ENCODE measurements at places on chromosomes 7 and 10.
A peak's percentile ranks its signal among the peaks of the same experiment; 100 is the strongest.

DNA sequence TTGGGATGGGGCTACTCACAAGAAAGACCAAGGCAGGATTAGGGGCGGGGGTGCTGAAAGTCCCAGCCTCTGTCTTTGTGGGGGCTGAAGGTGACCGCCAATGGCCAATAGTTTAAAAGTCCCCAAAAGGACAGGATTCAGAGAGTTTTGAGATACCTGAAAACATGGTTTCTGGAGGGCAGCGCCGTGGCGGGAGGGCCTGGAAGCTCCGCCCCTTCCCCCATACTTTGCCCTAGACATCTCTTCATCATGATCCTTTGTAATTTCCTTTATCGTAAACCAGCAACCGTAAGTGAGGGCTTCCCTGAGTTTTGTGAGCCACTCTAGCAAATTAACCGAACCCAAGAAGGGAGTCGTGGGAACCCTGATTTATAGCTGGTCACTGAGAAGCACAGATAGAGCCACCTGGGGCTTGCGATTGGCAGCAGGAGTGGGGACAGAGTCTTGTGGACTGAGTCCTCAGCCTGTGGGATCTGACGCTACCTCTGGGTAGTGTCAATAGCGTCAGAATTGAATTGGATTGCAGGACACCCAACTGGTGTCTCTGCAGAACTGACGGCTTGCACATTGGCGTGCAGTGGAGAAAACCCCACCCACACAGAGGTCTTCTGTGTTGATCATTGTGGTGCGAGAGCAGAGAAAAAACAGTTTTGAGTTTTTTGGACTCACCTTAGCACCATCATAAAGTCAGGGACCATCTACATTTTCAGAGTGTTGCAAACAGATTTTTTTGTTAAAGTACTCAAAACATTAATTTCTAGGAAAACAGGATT lies 169.3 kb downstream of the USP6NL start:
- DNase-seq = no peak

DNA sequence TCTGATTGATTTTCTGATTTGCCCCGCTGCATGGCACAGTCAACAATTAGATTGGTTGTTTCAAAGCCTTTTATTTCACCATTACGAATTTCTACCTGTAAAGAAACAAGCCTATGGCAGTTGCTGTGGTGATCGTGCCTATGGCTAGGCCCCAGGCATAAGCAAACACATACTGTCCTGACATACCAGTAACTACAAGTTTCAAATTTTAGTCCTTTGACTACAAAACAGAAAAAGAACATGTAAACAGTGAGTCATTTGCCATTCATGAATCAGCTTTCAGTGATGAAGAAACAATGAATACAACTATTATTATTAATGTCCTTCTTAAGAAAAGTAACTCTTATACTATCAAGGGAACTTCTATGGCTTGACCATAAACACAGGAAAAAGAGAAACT lies 168.0 kb upstream of the LRRN3 start:
- DNase-seq = no peak

GRCh38 chr7:149289262-149289661 lies 27.3 kb downstream of the ZNF783 start:
- DNase-seq = no peak

- DNase-seq = no peak
Observed at GRCh38 chr10:11810313-11810766, 12.8 kb upstream of the PROSER2 start.

GRCh38 chr10:4453950-4454349 lies 372.1 kb upstream of the AKR1E2 start:
- DNase-seq = no peak

GRCh38 chr7:99897322-99898022 lies 20.6 kb upstream of the OR2AE1 start:
- DNase-seq = no peak

DNA sequence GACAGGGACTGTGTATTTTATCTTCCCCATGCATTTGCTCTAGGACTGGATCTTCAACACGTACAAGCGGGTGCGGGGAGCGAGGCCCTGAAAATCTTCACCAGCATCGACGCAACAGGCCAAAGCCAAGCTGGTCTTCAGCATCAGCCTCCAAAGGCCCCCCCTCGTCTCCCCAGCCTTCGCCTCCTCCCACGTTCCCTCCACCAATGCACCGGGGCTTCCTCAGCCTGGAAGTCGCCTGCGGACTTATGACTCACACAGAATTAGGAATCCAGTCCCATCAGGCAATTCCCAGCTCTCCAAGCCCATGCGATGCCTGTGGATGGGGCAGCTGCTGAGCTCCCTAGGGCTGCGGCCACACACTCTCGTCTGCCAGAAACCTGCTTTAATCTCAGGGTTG lies 36.3 kb upstream of the RNF32 start:
- peak; percentile 26 for DNase-seq

DNA sequence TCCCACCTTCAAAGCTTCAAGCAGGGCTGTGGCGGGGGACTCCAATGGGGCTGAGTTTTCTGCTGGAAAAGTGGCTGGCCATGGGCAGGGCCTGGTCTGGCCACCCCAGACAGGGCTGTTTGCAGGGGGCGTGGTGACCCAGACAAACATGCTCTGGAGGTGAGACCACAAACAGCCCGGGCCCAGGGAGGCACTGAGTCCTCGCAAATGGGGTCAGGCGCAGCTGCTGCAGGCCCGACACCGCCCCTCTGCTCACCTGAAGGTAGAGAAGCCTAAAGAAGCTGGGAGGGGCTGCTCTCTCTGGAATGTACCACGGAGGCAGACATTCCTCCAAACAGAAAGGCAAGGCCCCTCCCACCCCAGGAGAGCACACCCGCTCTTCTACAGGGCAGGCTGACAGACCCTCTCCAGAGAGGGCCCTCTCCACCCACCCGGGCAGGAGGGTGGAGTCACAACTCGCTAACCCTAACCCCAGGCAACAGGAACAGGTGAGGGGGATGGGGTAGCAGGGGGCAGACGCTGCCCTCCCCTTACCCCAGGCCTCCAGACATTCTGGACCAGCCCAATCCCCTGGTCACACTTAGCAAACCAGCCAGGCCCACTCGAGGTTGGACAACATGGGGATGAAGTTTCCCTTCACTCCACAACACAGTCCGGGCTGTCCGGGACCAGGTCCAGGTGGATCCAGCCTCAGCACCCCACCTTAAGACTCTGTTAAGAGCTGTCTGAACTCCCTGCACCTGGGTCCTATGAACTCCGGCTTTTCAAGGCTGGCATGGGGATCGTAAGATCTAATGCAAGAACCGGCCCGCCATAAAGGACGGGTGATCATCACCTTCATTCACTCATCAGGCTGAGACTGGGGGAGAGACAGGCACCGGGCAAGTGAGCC lies 32.3 kb downstream of the OAT start:
- no peak for DNase-seq

GRCh38 chr7:24192691-24193090 lies 91.3 kb upstream of the NPY start:
- no peak for DNase-seq

GRCh38 chr10:24449321-24449740 lies 240.4 kb downstream of the KIAA1217 start:
- no peak for DNase-seq

DNA sequence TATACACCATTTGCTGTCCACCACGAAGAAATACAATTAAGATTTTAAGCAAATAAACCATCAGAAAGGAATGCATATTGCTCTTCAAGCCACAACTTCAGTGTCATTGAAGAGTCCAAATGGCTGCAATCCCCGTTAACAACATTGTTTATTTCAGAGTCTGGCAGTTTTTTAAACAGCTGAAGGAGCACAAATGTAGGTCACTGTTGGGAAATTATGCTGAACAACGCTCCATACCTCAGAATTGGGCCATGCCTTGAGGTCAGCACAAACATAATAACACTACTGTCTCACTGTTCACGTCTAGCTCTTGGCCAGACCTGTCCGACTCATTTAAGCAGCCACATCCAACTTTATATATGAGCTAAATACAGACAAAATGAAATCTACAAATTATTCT lies 453.9 kb upstream of the GHITM start:
- no peak for DNase-seq

GRCh38 chr10:15571575-15571974 lies 148.1 kb downstream of the ITGA8 start:
- DNase-seq = no peak

DNA sequence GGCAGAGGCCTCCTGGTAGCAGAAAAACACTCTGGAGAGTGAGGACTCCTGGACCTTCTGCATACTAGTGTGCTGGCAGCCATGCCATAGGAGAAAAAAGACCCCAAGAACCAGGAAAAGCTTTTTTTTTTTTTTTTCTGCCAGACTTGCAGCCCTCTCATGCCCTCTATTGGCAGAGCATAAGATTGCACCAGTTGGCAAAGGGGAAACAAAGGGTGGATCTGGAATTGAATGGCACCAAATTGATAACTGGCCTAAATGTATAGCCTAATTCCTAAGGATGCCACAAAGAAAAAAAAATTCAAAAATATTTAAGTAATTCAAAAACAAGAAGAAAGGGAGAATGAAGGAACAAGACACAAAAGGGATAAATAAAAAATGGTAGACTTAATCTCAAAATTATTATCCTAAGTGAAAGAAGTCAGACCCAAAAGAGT lies 112.5 kb upstream of the GHITM start:
- no peak for DNase-seq

DNA sequence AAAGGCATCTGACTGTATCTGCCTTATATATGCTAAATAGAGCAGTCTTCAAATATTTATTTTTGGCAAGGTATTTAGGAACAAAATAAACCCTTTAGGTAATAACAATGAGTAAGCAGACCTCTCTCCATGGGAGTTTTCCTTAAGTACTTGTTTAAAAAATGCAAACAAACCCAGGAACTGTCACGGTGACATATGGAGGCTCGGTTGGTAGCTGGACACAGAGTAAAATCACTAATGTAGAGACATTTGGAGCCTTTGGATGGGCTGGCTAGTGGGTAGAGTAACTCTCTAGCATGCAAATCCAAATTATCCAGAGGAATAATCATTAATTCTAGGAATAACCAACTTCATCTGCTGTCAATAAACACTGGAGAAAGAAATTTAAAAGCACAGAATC lies 71.6 kb upstream of the LAMB4 start:
- DNase-seq = no peak

DNA sequence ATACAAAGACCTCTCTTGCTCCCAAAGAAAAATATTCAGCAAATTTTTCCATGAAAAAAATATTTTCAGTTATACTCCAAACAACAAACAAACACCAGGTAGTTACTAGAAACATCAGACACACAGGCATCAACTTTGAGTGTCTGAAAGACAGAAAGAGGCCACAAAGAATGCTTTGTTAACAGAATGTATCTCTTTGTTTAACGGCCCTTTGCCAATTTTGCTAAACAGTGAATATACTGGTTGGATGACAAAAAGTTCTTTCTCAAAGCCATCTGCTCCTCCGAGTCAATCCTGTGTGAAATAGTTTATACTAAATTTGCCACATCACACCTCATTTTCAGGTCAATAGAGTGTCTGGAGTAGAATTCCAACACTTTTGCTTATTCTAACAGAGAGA lies 216.7 kb upstream of the PHF14 start:
- no peak for DNase-seq

GRCh38 chr10:122551450-122551849 lies 9.1 kb upstream of the DMBT1 start:
- no peak for DNase-seq

- DNase-seq = no peak
Observed at GRCh38 chr7:2051707-2052656, 180.8 kb downstream of the MAD1L1 start.

GRCh38 chr10:113907166-113907565 lies 52.7 kb downstream of the NHLRC2 start:
- DNase-seq = no peak

DNA sequence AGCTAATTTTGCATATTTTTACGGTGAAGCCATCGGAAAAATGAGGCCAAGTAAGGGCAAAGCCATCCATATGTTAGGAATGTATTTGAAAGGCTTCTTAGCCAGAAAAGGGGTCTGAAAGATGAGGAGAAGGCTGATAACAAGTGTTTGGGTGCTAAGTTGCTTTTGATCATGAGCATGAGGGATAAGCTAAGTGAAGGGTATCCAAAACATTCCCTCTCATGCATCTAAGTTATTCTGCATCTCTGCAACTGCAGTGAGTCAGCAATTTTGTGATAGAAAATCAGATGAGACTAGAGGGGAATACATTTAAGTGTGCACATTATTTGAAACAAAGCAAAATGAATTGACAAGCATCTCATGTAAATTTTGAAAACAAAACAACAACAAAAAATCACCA lies 282.8 kb downstream of the GPR158 start:
- no peak for DNase-seq

GRCh38 chr10:14478604-14479003 lies 147.9 kb upstream of the FRMD4A start:
- DNase-seq = peak; percentile 35
